Right lobe of liver (tissue), 6 donors: ENCODE measurements at places on chromosomes 4 and X.

DNA sequence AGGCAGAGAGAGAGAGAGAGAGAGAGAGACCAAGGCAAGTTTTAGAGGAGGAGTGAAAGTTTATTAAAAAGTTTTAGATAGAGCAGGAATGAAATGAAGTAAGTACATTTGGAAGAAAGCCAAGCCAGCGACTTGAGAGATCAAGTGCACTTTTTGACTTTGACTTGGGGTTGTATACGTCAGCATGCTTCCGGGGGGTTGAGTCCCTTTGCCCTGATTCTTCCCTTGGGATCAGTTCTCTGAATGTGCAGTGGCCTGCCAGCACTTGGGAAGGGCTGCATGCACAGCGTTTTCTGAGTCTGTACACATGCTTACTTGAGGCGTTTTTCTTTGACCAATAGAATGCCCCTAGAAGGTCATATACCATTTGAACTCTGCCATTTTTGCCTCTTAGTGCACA is 400.5 kb downstream of the PDGFC start:
- no peak for DNase-seq

- DNase-seq, result no peak
Observed at GRCh38 chrX:10043386-10043785, 76.2 kb downstream of the CLDN34 start.

DNA sequence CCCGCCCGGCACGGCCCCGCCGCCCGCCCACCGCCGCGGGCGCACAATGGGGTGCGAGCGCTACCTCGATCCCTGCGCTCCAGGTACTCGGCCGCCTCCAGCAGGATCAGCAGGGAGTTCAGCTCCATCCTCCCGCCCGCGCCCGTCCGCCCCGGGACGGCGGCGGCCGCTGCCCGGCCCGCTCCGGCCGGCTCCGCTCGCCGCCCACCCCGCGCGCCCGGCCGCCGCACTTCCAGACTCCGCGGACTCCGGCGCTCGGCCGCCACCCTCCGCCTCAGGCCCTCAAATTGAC is at the start of gene MXD4:
MXD4 (minus strand) TSS at position 257 of the 292 bp plus-strand sequence; CDS start at position 128, 129 bp downstream.
- DNase-seq, result no peak

DNA sequence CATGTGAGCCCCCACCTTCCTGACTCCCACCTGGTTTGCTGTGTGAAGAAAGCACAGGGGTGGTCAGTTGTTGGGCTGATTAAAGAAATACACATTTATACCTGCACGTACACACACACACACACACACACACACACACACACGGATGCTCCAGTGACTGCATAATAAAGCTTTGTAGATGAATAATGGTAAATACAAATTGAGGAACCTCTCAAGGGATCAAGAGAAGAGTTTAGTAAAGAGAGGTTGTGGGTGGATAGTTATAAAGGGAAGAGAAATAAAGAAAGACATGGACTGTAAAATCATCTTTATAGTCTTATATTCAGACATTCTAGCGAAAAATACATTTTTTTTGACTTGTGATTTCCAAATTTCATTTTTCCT is 144.1 kb downstream of the MGST2 start:
- no peak for DNase-seq

GRCh38 chr4:66606908-66607307 is 936.6 kb upstream of the EPHA5 start:
- no peak for DNase-seq

GRCh38 chrX:9087271-9088040 is 53.5 kb upstream of the FAM9B start:
- DNase-seq, result no peak

DNA sequence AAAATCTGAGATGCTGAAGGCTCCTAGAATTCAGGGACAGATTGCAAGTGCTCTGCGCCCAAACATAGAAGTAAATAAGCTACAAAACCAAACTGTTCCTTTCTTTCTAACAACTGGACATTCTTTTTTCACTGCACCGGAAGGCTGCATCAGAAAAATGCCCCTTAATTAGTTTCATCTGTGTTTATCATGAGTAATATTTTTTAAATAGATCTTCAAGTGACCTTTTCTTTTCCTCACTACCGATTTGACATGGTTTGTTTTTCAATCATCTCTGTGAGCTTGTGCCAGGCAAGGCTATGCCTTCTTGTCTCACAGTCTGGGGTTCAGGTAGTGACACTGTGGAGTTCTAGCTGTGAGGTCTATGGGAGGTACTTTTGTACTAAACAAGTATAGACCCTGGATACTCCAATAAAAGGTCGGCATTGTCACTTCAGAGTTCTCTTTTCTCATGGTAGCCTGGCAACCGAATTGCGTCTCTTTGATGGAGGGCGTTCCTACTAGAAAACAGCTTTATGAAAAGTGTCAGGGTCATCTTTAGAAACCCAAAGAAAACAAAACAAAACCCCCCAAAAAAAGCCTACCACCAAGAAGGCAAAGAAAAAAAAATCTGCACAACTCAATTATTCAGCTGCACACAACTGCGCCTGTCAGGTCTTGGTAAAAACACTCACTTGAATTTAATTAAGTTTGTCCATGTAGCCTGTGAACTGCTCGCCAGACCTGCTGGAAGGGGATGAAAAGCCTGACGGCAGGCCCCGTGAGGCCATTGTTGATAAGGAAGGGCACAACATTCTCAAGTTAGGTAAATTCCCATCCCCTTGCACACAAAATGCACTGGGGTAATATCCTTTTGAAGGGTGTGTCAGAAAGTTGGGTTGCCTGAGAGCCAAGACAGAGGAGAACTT is 22.8 kb upstream of the ADAMTS3 start:
- no peak for DNase-seq

DNA sequence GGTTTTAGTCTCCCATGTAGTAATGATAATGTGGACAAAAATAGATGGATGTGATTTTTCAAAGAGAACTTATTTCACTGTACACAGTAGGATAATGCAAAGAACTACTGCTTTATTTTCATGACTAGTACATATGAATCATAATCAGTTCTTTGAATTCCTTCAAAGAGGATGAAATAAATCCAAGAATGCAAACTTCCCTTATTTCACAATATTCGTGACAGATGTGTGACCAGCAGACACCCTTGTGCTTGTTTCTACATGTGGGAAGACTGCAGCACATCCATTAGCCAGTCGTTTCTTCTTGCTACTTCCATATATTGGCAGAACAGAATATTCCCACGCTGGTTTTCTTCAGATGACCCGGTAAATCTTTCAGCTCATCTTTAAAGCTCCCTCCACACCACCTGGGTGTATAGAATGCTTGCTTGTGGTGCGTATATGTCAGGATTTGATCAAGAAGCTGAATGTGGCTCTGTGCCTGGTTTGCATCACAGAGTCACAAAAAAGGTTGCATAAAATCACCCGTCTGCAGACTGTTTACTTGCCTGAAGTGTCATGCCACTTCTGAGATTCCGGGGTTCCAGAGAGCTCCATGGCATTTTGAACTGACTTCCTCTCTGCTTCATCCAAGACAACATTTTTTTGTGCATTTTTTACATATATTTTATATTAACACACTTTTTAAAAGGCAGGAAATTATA is 47.7 kb upstream of the FAT4 start:
- no peak for DNase-seq

DNA sequence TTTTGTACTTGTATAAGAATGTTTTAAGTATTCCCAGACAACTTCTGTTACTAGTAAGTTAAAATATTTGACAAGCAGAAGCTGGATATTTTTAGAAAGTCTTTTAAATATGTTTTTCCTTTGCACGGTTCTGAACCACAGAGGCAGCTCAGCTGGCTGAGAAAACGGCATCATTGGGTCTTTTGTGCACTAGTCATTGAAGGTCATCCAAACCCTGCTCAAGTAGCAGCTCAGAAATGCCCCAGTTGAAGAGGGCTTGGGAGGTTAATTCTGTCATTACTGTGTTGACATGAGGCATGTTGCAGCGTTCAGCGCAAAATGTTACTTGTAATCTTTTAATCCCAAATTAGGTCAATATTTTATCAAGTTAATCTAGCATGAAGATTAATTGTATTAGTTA is 383.7 kb upstream of the FAM241A start:
- no peak for DNase-seq

DNA sequence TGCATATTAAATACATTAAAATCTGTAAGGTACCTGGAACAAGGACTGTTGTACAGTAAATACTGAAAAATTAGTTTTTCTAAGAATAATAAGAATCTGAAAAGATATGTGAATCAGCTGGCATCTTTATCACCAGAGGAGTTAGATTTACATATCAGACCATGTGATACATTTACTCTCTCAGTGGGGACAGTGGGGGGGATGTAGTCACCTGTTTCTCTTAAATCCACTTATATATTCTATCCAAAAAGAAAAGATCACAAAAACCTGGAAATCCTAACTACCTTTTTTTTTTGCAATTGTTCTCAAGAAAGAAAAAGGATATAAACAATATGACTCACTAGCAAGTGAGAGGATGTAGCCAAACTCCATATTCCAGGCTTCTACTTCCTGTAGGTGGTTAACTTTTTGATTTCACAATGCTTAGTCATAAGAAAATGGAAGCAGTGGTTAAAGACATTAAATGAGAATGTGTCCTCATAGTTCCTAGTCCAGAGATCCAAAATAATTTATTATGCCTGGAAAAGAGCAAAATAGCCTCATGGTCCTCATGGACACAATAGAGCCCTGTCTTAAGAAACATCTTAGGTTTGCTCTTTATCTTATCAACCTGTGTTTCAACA is 22.5 kb upstream of the MYOZ2 start:
- DNase-seq, result no peak

- DNase-seq, result no peak
Observed at GRCh38 chr4:144649646-144650045, 3.7 kb downstream of the HHIP start.

DNA sequence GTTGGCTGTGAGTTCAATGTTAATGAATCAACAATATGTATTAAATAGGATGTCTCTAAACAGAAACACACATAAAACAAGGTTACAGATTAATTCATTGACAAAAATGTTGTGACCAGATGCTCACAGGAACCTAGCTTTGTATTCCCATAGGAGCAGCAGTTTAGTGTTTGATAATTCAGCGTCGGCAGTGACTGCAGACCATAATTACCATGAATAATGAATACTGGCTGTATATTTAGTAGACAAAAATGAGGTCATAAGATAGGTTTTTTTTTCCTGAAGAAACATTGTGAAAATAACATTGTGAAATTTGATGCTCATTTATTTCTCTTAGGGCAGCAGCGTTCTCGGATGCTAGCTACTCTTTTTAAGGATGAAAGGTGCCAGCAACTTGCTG is 27.8 kb downstream of the COPS4 start:
- DNase-seq, result no peak

DNA sequence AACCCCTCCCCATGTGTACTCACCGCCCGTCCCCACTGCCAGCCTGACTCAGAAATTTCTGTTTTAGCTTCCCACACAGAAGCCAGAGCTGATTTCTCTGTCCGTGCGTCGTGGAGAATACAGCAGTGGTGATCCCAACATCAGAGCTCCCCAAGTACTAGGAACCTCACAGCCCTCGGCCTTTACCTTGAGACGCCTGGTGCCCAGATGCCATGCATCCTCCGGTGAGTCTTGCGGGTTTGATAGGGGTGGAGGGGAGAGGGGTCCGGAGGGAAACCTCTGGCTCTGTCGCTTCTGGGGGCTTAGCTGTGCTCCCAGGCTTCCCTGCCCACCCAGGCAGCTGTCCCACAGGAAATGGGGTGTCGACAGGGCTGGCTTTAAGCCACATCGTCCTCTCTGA is 2.1 kb downstream of the LOC101059915 start:
- DNase-seq, result no peak

- DNase-seq, result no peak
Observed at GRCh38 chr4:56637791-56638190, 43.3 kb downstream of the HOPX start.

DNA sequence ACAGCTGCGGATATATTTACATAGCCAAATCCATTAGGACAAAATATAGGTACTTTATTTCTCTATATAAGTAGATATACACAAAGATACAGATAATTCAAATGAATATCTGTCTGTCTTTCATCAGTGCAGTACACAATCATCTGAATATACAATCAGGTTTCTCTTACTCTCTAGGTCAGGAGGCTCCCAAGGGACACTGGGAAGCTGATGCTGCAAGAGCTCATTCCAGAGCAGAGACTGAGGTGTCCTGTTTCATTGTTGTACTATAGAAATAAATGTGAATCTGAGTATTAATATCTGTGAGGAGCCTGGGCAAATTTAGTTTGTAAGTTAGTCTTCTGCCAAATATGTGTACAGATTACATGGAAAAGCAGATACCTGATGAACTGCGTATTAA is 4.2 kb downstream of the TLL1 start:
- DNase-seq, result no peak

GRCh38 chr4:127574643-127575042 is 58.1 kb upstream of the INTU start:
- DNase-seq, result no peak

- DNase-seq, result no peak
Observed at GRCh38 chr4:124243671-124244366, 468.7 kb downstream of the ANKRD50 start.

GRCh38 chr4:143021384-143021783 is 163.3 kb upstream of the USP38 start:
- DNase-seq, result no peak

DNA sequence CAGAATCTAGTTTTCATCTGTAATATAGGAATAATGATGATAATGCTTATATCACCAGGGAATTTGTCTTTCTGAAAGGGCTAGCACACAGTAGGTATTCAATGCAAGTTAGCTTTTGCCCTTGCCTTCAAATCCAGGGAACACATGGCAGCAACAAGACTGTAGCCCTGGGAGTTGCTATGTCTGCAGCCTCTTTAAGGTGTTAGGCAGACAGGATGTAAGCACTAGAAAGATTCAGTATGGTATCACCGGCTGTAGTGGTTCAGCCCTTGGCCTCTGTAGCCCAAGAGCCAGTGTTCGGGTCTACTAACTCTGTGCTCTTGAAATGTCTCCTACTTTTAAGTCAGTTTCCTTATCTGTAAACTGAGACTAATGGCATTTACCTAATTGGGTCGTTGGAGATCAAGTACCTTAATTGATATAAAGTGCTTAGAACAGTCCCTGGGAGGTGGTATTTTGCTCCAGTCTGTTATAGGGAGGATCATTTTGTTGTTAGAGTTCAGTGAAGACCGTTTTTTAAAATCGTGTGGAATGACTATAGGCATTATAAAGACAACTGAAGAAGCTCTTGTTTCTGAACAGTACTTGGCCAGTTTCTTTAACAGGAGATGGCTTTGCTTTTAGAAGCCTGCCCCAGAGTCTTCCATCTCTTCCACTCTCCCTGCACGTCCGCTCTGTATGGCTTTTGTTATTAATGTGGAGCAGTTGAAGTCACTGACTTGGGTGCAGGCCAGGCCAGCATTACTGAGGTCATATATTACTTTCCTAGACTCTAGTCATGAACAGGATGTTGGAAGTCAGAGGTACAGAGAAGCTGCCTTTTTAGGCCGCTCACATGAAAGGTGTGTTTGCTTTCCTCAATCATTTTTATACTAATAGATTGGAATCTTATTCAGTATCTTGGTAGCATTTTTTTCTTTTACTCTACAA is 44.8 kb downstream of the GAB1 start:
- peak; percentile 61 for DNase-seq

- DNase-seq, result no peak
Observed at GRCh38 chr4:102263024-102263787, 82.1 kb downstream of the SLC39A8 start.
